ENCODE measurements at places on chromosomes 13 and 19. TPM values are rescaled to one million over a fixed set of nuclear protein-coding genes. Genes with fewer than 3 reads are reported as not detected.

- no peak for DNase-seq
Observed at GRCh38 chr19:55175117-55175867, 4.8 kb downstream of the SYT5 start.

DNA sequence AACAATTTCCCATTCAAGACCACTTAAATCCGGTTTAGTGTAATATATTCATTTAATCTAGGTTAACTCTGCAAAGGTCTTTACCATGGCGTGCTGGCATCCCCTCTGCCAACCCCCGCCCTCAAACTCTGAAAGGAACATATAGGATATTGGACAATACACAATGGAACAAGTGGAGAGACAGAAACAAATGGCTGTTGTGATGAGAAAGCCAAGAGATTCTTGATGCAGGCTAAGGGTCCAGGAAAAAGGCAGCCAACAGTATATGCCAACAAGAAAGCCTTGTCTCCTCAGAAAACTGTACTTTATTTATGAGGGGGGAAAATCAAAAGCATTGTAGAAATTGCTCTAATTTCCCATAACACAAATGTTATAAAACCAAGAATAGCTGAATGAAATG lies 407.3 kb upstream of the SGCG start:
- no peak for DNase-seq

The BCKDHA gene
- total RNA-seq = 80.8 TPM

DNA sequence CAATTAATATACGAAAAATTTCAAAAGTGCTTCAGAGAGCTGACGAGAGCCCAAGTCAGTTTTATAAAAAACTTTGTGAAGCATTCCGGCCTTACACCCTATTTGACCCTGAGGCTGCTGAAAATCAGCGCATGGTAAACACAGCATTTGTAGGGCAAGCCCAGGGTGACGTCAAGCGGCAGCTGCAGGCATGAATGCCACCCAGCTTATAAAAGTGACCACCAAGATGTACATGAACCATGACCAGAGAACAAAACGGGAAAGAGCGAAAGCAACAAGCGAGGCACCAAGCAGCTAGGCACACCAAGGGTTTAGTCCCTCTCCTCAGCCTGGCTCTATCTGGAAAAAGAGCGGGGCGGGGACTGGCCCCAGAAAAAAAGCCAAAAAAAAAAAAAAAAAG lies 6.0 kb downstream of the SIGLEC11 start:
- DNase-seq = no peak

- no peak for DNase-seq
Observed at GRCh38 chr13:37049810-37050209, 9.7 kb downstream of the SUPT20H start.

DNA sequence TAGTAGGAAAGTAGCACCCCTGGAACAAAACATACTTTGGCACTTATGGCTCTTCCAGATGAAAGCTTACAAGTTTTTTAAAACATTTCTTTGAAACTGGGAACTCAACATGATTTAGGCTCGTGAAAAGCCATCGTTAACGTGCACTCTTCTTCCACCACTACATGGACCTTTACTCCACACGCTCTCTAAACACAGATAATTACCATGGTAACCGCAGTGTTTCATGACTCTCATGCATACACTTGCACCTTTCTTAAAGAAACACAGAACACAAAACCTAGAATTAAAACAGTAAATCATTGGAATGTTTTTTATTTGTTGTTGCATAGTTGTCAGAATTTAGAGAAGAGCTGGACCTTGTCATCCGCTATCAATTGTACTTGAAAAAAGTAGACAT lies 154.3 kb downstream of the FGF9 start:
- no peak for DNase-seq

- DNase-seq = no peak
Observed at GRCh38 chr19:38360351-38360750, 14.0 kb upstream of the PSMD8 start.

DNA sequence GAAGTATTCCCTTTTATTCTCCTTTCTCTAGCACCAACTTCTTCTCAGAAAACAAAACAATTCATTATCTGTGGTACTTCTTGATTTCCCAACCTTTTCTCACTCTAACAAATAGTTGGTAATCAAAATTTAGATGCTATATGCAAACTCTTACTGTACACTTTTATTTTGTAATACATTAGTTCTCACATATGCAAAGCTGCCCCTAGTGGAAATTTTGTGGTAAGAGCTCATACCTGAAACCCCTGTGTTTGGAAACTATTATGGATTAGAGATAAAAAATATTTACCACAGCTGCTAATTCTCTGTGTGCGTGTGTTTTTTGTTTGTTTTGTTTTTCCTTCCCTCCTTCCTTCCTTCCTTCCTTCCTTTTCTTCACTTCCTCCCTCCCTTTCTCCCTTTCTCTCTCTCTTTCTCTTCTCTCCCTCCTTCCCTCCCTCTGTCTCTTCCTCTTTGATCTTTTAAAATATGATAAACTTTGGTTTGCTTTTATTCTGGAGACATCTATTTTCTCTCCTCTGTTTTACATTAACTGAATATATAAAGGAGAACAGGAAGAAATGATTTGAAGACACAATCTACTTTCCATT lies 537.4 kb downstream of the SLITRK6 start:
- DNase-seq = no peak

DNA sequence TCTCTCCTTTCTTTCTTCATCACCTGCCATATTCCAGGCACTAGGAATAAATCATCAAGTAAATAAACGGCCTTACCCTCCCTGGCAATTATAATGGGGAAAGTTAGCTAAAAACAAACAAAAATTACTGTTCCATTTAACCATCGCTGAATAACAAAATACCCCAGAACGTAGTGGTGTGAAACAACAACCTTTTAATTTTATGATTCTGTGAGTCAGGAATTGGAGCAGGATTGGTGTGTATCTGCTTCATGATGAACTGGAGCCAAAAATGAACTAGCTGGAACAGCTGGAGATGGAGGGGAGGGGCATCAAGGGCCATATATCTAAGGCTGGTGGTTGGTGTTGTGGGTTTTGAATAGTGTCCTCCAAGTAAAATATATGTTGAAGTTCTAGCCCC lies 3.7 kb upstream of the CADM4 start:
- no peak for DNase-seq

DNA sequence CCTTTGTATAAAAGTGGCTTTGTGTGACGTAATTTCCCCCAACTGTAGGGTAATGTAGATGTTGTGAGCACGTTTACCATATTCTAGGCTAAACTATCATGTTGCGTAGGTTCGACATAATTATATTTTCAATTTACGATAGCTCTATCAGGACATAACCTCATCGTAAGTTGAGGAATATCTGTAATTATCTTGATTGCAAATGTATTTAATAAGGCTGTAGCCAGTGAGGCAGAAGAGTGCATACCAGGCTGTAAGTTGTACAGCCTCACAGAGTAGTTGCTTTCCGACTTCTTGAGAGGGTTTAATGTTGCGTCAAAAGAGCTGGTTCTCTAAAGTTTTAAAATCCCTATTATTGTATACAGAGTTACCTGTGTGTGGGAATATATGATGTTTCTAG lies 839.4 kb upstream of the GPC6 start:
- no peak for DNase-seq

- DNase-seq = no peak
Observed at GRCh38 chr19:56137405-56137804, 3.7 kb upstream of the ZNF444 start.

GRCh38 chr13:64855506-64855905 lies 2374.6 kb downstream of the PCDH9 start:
- DNase-seq = no peak

- no peak for DNase-seq
Observed at GRCh38 chr13:75321084-75321483, 160.9 kb downstream of the TBC1D4 start.

All from gastrocnemius medialis (tissue), 4 donors.